Tracheal epithelial cell (primary cell): ENCODE measurements at places on chromosomes 5 and 9. TPM values are rescaled to one million over a fixed set of nuclear protein-coding genes. Genes with fewer than 3 reads are reported as not detected.

MTREX gene
- 108 and 114 TPM in 2 replicates for total RNA-seq

ZDHHC21 gene
- 5.8 and 7.0 TPM in 2 replicates for total RNA-seq

GPR151 gene
- not detected in 2 replicates for total RNA-seq

CDC14B gene
- total RNA-seq = 15.8 and 16.4 TPM in 2 replicates

CLTB gene
- total RNA-seq = 124 and 239 TPM in 2 replicates

CDO1 gene
- total RNA-seq = 0.24 TPM in 1 of 2 replicates, not detected in the other

PCDHGA8 gene
- 0.21 and 0.48 TPM in 2 replicates for total RNA-seq

CDC25C gene
- 0.72 TPM in 1 of 2 replicates, not detected in the other for total RNA-seq

TSLP gene
- total RNA-seq = 0.24 and 0.85 TPM in 2 replicates

NAIP gene
- total RNA-seq = 0.21 and 1.4 TPM in 2 replicates

PSD2 gene
- under 0.01 TPM in 1 of 2 replicates, not detected in the other for total RNA-seq

ANKHD1 gene
- 47.5 and 52.4 TPM in 2 replicates for total RNA-seq

PAPPA gene
- total RNA-seq = under 0.01 and 2.9 TPM in 2 replicates
